LHCN-M2 (cell line): ENCODE measurements at places on chromosomes 6 and 20. TPM values are rescaled to one million over a fixed set of nuclear protein-coding genes. Genes with fewer than 3 reads are reported as not detected.

MRAP2 gene
- total RNA-seq: 0.23 and 0.51 TPM in 2 replicates

RNGTT gene
- 29.0 and 31.5 TPM in 2 replicates for total RNA-seq

LHFPL5 gene
- 0.17 TPM in 1 of 2 replicates, not detected in the other for total RNA-seq

LRRC73 gene
- 1.2 TPM in 2 replicates for total RNA-seq

RIMS4 gene
- not detected in 2 replicates for total RNA-seq

RNF217 gene
- 10.5 and 11.3 TPM in 2 replicates for total RNA-seq

SLC12A5 gene
- total RNA-seq: under 0.01 TPM in 1 of 2 replicates, not detected in the other

APOBEC2 gene
- total RNA-seq: 0.63 TPM in 1 of 2 replicates, not detected in the other

MCHR2 gene
- total RNA-seq: not detected in 2 replicates

BHLHE23 gene
- not detected in 2 replicates for total RNA-seq

OVOL2 gene
- total RNA-seq: not detected in 2 replicates

STX16 gene
- total RNA-seq: 18.4 and 21.5 TPM in 2 replicates
